ENCODE measurements at places on chromosomes 7 and 10.

DNA sequence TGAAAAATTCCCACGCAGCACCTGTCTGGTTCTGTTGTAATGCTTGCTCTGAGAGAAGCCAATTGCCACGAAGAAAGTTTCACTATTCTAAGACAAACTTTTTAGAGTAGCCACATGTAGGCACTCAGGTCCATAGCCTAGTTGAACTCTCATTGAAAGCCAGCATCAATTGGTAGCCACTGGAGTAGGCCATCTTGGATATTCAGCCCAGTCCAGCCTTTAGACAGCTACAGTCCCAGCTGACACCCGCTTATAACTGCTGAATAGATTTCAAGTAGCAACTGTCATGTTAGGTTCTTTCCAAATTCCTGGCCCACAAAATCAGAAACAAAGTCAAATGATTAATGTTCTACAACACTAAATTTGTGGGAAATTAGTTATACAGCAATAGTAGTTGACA lies 31.6 kb downstream of the CUBN start:
- no peak for DNase-seq

DNA sequence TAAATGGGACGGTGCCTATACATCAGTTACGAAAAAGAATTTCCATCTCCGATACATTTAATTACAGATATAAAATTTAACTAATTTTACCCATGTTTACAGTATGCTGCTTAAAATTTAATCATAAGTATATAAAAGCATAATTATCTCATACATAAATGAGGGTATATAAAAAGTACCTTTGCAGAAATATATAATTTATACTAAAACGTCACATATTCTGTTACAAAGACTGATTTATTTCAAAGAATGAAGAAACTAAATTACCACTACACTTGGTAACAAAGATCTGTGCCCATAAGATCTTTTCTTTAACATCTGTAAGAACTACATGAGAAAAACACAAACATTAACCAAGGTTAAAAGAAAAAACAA lies 2.8 kb downstream of the DOCK4 start:
- DNase-seq, result no peak

- no peak for DNase-seq
Measured at GRCh38 chr7:141263983-141264382, 190.1 kb downstream of the TMEM178B start.

DNA sequence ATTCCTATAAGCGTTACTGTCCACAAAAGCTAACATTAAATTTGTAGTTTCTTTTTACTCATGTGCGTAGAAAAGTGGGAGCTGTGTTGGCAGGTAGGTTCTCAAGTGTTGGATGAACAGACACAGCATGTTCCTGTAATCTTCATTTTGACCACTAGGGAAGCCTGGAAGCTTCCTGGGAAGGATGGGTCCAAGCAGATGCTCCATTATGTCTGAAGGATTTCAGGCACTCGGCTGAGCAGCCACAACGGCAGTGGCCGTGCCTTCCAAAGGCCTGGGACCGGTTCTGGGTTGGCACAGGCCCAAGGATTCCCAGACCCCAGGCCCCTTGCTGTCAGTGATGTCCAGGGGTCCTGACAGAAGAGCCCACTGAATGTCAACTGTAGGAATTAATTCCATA lies 386.3 kb downstream of the TNS3 start:
- no peak for DNase-seq

- no peak for DNase-seq
Measured at GRCh38 chr7:150727381-150727780, 9.8 kb upstream of the GIMAP5 start.

DNA sequence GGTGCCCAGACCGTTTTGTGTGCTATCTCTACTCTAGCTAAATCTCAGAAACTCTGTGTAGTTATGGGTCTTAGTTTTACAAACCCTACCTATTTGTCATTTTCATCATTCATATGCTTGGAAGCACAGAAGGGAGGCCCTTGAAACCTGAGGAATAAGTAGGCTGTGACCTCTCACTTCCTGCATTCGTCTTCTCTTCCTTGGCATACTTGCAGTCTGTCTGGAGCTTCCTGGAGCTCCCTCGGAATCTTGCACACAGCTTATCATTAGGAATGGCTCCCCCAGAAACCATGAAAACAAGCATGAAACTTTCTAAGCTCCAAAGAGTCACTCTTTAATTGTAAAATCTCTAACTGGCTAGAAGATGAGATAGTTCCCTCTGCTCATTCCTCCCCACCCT lies 376.9 kb upstream of the MYO3A start:
- DNase-seq, result no peak

GRCh38 chr10:51029172-51029641 lies 45.1 kb upstream of the PRKG1 start:
- DNase-seq, result no peak

DNA sequence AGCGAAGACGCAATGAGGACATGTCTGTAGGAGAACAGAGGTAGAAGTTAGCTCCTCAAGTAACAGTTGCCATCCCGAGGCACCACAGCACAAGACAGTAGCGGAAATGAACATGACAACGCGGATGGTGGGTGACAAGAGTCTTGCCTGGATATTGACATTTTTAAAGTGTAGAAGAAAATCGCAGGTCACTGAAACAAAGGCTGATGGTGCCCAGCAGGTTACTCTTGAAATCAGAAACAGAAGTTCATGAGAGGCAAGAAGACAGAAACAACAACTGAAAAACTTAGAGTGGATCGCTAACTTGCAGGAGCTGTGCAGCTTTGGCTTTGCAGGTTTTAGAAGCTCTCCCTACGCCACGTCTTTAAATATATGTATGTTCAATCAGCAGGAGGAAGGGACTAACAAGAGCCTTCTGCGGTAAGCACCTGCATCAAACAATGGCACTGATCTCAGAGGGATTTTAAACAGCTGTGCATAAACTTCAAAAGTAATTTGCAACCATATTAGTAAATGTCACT lies 1.8 kb downstream of the PRKCQ start:
- no peak for DNase-seq

DNA sequence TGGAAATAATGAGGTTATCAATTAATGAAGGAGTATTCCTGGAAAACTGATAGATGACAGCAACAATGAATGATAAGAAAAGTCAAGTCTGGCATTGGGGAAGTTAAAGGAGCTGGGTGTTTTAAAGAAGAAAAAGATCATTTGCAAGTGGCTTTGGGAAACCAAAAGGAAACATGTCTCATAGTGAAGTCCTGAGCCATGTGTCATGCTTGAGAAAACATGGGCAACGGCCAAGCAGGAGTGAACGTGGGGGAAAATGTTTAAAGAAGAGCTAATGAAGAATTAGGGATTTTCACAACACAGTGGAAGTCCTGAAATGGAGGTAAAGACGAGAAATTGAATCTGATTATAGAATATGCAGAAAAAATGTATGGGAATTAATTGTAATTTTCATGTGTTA lies 1383.2 kb upstream of the CELF2 start:
- no peak for DNase-seq

- DNase-seq, result no peak
Measured at GRCh38 chr10:58918887-58919286, 257.6 kb upstream of the PHYHIPL start.

DNA sequence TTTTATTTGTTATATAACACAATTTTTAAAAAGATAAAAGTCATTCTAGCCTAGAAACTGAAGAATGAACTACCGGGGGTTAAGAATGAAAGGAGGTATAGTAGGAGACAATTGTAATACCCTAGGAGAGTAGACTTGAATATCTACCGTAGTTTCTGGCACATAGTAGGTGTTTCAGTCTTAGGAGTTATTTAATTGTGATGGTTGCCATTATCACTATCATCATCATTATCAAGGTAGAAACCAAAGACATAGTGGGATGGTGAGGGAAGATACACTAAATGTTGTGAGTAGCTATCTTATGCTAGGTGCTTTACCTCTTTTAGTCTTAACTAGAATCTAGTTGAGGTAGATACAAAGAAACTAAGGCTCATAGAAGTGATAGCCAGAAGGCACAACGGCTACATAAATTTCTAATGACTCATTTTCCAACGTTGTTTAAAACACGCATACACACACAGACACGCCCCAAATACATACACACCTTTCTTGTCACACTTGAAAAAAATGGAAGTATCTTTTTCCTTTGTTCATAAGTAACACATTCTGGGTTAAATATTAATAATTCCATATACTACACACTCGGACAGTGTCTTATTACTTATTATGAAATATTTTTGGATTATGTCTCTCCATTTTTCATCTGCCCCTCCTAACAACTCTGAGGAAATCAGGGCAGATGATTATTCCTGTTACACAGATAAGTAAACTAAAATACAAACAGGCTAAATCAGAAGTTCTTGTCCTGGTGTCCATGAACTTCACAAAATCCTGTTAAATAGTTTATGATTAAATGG lies 2.0 kb upstream of the ANLN start:
- no peak for DNase-seq

DNA sequence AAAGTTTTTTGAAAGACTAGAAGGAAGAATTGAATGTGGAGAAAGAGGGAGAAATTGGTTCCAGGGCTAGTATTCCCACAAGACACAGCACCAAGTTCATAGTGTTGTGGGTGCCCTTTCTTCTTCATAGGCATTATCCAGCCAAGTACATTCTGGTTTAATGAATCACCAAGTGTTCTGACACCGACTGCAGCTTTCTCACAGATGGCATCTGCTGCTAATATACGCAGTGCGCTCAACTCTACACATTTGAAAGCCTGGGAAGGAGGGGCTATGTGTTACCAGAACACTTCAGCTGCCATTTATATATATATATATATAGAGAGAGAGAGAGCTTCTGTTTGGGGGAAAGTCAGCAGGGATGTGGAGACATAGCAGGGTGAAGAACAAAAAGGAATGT lies 1168.4 kb downstream of the GATA3 start:
- no peak for DNase-seq

GRCh38 chr10:102646610-102647442 lies 2.5 kb downstream of the TRIM8 start:
- peak; percentile 45 for DNase-seq

- DNase-seq, result no peak
Measured at GRCh38 chr7:7535691-7536090, at the start of gene COL28A1. Gene COL28A1 (minus strand): TSS chr7:7535873. CDS start chr7:7532875, 2,998 bp downstream.

DNA sequence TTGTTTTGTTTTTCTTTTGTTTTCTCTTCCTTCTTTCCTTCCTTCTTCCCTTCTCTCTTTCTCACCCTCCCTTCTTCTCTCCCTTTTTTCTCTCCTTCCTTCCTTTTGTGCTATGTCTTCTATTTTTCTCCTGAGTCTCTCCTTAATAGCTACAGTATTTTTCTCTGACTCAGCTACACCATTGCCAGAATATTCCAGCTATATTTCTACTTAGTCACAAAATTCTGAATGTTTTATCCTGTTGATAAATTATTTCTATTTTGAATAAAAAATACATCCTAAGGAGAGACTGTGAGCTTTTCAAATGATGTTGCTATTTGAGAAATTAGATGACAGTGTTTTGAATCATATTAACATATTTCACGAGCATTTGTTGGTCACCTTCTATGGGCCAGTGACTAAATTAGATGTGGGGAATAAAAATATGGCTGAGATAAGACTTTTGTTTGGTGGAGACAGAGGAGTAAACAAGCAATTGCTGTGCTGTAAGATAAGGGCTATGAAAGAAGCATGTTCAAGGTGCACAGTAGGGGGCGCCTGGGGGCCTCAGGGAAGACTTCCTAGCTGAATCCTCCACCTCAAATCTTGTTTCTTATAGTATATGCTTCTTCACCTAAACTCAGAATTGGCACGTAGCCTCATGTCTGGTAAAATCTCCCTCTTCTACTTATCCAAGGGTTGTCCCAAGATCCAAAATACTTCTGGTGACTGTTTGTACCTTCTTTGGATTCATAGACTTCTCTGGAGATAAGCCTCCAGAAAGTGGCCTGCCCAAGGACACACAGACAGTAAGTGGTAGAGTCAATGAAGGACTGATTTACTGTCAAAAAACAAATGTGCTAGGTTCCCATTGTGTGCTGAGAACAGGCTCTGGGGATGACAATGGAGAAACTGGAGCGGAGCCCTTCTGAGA lies 115.5 kb upstream of the CREB5 start:
- DNase-seq, result peak; percentile 12

DNA sequence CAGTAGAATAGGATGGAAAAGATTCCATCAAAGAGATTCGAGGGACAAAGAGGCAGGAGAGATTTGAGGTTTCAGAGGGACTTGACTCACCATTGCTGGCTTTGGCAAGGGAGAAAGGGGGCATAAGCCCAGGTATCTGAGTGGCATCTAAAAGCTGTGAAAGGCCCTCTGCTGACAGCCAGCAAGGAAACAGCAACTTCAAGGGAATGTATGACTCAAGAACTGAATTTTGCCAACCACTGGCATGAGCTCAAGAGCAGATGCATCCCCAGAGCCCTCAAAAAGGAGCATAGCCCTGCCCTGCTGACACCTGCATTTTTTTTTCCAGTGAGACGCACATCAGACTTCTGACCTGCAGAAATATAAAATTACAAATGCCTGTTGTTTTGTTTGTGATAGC lies 19.6 kb upstream of the ADAM12 start:
- DNase-seq, result no peak

DNA sequence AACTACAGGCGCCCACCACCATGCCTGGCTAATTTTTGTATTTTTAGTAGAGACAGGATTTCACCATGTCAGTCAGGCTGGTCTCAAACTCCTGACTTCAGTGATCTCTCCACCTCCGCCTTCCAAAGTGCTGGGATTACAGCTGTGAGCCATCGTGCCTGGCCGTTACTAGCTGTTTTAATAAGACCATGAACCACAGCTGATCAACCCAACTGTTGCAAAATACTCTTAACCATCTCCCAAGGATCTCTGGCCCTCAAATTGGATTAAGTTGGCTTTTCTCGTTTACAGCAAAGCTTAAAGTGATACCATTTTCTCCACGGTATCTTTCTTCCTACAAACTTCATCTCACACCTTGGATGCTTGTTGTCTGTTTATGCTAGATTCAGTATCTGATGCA lies 18.3 kb downstream of the ZFAND2A start:
- DNase-seq, result no peak

DNA sequence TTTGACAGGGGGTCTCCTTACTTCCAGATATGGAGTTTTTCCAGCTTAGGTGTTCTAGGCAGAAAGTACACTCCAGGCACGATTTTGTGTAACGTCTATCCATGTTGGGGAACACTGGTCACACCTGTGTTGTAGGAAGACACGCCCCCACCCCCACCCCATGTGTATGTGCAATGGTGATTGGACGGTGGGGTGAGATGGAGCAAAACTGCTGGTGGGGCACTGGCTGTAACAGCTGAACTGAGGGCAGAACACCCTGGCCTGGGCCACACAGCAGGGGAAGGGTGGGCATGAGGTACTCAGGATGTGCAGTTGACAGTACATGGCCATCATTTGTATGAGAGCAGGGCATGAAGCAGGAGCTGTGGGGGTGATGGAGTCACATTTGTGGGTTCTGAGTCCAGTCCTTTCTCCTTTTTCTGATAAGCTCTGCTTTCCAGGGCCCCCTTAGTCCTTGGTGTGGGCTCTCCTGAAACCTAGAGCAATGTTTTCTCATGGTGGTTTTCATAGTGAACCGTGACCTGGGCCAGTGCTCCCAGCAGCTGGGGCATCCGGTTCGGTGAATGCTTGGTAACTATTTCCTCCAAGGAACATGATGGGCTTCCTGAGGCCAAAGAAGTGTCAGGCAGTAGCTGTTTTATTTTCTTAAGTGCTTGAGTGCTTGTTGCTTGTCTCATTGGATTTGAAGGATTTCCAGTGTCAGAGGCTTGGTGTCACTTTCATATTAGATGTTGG lies 63.4 kb upstream of the AQP1 start:
- DNase-seq, result no peak

All from stimulated activated naive CD4-positive, alpha-beta T cell treated with Interleukin-2 at 50 U/mL for 16 hours (primary cell).